ENCODE measurements at places on chromosomes 3 and 15. TPM values are rescaled to one million over a fixed set of nuclear protein-coding genes. Genes with fewer than 3 reads are reported as not detected.

NR2E3 gene
- polyA plus RNA-seq, result 0.36 TPM

TERC gene
- polyA plus RNA-seq, result 2.0 TPM

ADAMTS7 gene
- 12.1 TPM for polyA plus RNA-seq

RNF7 gene
- 212 TPM for polyA plus RNA-seq

DGKG gene
- polyA plus RNA-seq, result 0.45 TPM

ITIH1 gene
- polyA plus RNA-seq, result 160 TPM

C3orf70 gene
- polyA plus RNA-seq, result 1.1 TPM

BAHD1 gene
- polyA plus RNA-seq, result 12.3 TPM

ALS2CL gene
- 17.2 TPM for polyA plus RNA-seq

COLQ gene
- polyA plus RNA-seq, result 0.73 TPM

Data from hepatocyte (in vitro differentiated cells).